Brain microvascular endothelial cell (primary cell): ENCODE measurements at places on chromosomes 7 and 10.

GRCh38 chr7:77393261-77393660 is 22.9 kb downstream of the GSAP start:
- no peak for DNase-seq

DNA sequence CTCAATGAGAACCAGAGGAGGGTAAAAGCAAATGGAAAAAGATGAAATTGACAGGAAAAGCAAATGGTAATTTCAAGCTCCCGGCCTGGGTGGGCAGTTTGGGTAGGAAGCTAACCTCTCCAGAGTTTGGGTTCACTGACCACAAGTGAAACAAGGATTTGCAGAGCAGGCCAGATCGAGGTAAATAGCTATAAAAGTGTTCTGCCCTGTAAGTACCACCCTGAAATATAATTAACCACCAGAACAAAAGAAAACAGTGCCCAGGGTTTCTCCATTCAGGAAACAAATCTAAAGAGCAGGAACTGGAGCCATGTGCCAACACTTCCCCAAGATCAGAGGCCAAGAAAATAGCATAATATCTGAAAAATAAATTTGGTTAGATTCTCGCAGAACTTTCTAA is 276.7 kb upstream of the MEOX2 start:
- no peak for DNase-seq

- DNase-seq, result no peak
Measured at GRCh38 chr7:158394936-158395335, 192.7 kb downstream of the PTPRN2 start.

GRCh38 chr10:34609287-34609940 is 205.7 kb downstream of the PARD3 start:
- no peak for DNase-seq

- no peak for DNase-seq
Measured at GRCh38 chr7:90409667-90410066, 6.4 kb downstream of the CLDN12 start.

DNA sequence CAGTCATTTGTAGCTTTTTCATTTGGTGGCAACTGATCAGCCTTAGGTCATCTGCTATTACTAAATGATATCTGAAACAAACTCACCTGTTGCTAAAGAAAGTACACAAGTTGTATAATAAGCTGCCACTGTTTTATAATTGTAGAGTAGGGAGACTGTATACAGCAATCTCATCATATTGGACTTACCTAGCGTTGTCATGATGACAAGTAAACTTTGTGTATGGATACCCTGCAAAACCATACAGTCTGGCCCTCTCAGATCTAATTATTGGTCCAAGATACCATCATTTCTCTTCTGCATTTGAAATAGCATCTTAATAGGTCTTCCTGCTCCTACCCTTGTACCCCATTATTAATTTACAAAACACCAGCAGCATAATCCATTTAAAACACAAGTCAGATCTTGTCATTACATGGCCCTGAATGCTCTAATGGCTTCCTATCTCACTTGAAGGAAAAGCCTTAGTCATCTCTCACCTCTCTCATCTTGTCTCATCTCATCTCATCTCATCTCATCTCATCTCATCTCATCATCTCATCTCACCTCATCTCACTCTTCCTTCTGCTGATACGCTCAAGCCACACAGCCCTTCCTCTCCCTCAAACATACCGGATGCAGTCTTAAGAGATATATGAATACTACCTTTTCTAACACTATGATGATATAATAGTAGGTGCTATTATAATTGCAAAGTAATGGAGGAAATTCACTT is 540.6 kb downstream of the MDFIC start:
- no peak for DNase-seq

DNA sequence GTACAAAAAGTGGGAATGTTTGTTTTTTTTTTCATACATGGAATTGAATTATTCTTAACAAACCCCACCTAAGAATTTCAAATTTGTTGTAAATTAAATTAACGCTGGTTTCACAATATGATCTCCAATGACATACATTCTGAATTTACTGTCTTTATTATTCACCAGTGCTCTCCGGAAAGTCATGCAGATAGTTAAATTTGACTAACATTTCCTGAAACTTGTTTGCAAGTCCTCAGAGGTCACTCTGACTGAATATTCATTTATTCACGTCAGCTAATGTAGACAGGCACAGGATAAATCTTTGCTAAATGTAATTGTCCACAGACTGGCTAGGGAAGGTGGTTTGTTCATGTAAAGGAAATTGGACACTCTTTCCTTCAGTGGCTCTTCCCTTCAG is 730.4 kb downstream of the PHTF2 start:
- DNase-seq, result peak; percentile 18

GRCh38 chr10:9613338-9614075 is 1404.2 kb upstream of the CELF2 start:
- DNase-seq, result no peak

- no peak for DNase-seq
Measured at GRCh38 chr7:944744-945143, 9.7 kb downstream of the ADAP1 start.

DNA sequence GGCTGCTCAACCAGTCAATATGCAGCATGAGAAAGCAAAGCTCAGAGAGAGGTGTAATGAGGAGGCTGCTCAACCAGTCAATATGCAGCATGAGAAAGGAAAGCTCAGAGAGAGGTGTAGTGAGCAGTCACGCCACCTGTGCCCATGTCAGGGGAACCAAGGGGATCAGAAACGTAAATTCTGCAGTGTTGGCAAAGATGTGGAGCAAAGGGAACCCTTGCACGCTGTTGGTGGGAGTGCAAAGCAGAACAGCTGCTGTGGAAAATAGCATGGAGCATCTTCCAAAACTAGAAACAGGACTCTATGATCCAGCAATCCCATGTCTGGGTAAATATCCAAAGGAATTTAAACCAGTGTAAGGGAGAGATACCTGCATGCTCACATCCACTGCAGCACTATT is 194.9 kb downstream of the DIP2C start:
- DNase-seq, result no peak

- DNase-seq, result no peak
Measured at GRCh38 chr10:21919906-21920305, 83.6 kb downstream of the DNAJC1 start.

- no peak for DNase-seq
Measured at GRCh38 chr7:131493581-131493980, 62.8 kb downstream of the PODXL start.

DNA sequence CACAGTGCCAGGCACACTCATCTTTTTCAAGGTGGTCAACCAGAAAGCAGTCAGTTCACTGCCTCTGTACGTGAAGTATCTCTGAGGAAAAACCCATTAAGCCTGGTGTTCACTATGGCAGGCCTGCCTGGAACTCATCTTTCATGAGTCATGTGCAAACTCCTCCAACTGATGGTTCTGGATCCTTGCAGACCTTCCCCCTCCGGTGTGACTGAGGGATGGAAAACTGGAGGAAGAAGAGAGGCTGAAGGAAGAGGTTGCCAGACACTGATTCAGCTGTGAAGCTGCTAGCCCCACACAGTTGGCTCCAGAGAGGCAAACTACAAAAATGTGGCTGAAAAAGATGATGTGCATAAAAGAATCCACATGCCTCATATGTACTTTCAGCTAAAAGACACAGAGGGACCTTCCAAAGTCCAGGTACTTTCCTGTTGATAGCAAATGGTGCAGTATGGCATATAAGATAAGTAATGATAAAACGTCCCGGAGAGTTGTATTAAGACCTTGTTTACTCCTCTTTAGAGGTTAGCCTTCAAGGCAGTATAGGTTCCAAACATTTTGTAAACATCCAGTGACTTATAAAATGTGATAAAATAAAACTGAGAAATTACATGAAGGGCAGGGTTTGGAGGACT is 2.7 kb downstream of the CYP3A5 start:
- DNase-seq, result no peak

DNA sequence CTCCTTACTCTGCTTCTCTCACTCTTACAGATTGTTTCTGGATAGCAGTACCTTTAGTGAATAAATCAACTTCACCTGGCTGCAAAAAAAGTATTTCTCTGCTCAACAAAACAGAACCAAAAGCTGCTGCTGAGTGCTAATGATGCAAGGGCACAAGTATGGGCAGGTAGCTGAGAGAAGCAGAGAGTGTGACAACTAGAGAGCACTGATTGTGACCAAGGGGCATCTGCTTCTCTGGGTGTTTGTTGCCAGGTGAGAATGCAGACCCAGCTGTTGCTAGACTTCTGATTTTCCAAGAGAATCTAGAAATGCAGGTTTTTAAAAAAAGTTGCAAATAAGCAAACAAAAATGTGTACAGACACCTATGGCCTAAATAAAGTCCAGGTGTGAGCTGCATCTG is 25.3 kb upstream of the PPIF start:
- no peak for DNase-seq

GRCh38 chr10:123134915-123135414 is 805 bp upstream of the HMX3 start:
- DNase-seq, result no peak

DNA sequence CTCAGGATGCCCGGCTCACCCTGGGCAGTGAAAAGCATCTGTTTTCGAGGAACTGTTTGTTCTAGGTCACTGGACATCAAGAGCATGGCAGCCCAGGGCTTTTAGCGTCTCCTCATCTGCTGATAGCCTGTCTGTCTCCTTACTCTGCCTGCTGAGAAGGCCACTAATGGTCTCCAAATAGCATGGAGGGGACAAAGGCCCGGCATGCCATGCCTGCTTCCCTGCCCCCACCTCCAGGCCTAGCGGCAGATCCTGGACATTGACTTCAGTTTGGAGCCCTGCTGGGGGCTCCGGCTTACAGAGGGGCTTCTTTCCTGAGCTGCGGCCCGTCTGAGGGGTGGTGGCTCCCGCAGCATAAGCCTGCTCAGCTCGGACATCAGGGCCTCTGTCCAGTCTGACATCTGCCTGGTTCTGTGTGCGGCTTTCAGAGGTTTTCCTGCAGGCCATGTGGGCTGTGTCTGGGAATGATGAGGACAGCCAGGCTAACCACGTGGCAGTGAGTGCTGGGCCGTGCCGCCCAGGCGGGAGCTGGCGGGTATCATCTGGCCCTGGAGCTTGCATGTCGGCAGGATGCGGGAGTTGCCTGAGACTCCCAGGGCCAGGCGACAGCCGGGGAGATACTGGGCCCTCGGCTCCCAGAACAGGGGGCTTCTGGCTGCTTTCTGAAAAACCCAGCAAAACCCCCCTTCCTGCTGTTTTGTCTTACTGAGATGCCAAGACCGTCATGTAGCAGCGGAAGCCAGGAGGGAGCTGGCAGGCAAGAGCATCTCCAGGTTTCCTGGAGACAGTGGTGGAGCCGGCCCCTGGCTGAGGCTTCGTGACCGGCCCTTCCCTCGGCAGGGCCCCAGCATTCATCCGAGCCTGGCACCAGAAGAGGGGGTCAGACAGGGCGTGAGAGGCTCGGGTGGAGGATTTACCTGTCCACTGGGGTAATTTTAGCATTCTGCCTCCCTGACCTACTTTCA is 9.2 kb downstream of the PFKFB3 start:
- no peak for DNase-seq

GRCh38 chr10:89426230-89426868 is 12.0 kb downstream of the IFIT5 start:
- DNase-seq, result peak; percentile 51

DNA sequence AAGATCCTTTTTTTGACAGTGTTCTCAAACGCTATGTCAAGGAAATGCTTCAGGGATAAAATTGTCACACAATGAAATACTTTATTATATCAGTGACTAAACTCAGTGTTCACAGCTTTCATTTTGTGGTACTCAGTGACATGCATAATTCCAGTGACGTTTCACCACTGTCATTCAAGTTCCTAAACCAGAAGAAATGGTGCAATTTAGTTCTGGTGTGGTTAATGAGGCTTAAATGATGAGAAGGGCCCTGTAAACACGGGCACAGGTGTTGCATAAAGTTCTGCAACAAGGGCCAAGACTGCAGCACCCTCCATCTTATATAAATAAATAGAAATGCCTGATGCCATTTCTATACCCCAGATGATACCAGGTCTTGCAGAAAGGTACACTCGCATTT is 1247.1 kb downstream of the GATA3 start:
- no peak for DNase-seq

DNA sequence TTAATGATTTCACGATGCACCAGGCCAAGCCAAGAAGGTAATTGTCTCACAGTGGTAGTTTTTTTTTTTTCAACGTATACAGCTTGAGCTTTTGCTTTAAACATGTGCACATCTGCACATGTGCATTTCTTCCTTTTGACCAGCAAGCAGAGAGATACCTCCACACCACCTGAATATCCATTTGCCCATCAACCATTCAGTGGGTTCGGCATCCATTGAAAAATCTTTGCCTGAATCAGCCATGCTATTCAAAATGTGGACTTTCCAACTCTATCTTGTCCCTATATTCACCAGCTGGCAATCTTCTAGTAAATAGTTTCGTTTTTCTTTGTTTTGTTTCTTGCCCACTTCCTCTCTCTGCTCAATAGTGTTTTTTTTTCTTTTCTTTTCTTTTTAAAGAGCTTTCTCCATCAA is 7.7 kb upstream of the TRA2A start:
- no peak for DNase-seq

- DNase-seq, result no peak
Measured at GRCh38 chr10:51985336-51985735, 285.9 kb upstream of the CSTF2T start.

DNA sequence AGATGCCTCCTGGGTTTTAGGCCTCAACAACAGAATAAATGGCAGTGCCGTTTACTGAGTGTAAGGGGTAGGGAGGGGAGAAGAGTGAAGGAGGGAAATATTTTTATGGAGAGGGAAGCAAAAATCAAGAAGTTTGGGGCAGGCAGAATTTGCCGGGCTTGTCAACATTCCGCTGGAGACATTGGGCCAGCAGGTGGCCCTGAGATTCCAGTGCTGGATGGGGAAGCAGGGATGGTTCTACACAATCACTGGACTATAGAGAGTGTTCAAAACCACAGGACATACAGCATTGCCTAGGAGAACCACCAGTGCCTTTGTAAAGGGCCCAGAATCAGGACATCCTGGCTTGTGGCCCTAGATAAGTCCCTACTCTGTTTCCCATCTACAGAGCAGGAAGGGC is 598.6 kb upstream of the MGMT start:
- DNase-seq, result no peak

DNA sequence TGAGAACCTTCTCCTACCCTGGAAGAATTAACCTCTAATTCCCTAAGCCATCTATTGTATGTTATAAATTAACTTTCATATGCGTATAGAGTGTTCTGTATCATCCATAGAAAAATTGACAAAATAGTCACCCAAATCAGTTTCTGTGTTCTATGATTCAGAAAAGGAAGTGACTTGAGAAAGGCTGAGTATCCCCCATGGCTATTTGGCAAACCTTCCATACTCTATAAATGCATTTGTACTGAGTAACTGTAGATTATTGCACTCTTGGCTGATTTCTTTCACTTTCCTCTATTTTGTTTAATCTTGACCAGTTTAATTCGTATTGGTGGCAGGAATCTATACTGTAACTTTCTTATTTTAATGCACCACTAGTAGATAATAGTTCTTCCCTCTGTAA is 182.2 kb downstream of the HTR7 start:
- DNase-seq, result peak; percentile 57

- DNase-seq, result no peak
Measured at GRCh38 chr10:32582946-32583345, 137.0 kb downstream of the CCDC7 start.

DNA sequence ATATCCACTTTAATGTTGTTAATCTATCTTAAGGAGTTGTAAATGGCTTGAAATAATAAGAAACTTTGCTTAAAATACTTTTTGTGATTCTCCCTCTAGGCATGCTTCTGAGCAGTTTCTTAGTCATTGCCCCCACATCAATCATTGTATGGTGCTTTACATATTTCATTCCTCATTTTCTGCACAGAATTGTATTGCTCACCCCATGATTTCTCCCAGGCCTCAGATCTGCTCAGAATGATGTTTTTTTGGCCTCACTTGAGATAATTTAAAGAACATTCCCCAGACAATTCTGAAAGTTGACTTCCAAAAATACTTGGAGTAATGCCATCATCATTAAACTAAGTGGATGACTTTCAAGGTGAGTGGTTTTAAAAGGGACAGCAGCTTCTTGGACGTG is 82.1 kb upstream of the PRPS1L1 start:
- DNase-seq, result no peak

- DNase-seq, result no peak
Measured at GRCh38 chr10:122251459-122252255, 19.4 kb upstream of the BTBD16 start.
